ENCODE measurements at places on chromosomes 3 and 15.
A peak's percentile ranks its signal among the peaks of the same experiment; 100 is the strongest.

GRCh38 chr3:54573858-54574257, 354.0 kb downstream of the LRTM1 start:
- no peak for DNase-seq

DNA sequence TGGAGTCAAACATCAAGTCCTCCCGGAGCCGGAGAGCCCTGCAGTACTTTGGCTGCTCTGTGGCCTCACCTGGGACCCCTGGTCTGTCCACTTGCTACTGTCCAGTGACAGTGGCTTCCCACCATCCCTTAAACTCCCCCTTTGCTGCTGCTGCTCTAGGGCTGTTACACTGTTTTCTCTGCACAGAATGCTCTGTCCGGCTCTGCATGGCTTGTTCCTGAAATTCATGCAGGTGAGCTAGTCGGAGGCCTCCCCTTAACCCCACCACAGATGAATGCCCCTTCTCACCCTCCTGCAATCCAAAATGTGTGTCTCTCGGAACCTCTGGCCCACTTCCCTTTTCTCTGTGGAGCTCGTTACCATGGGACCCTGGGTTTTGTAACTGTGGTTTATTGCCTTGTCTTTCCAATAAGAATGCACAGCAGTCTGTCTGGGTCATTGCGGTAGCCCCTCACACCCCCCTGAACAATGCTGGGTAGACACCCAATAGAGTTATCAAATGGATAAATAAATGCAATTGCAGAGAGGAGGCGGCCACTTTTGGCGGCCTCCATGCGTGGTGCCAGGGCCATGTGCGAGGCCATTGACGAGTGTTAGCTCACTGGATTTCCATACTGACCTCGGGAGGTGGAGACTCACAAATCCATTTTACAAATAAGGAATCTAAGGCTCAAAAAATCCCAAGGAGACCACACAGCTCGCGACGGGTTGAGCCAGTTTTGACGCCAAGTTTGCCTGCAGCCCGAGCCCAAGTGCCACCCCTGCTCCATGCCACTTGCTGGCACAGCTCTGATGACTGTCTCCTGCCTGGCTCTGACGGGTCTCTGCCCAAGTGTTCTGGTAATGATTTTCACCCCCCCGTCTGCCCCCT, 48.5 kb downstream of the RGMA start:
- DNase-seq, result no peak

- DNase-seq, result no peak
Observed at GRCh38 chr15:97815835-97816234, 144.7 kb upstream of the ARRDC4 start.

GRCh38 chr15:91751611-91752010, 101.9 kb upstream of the SLCO3A1 start:
- no peak for DNase-seq

DNA sequence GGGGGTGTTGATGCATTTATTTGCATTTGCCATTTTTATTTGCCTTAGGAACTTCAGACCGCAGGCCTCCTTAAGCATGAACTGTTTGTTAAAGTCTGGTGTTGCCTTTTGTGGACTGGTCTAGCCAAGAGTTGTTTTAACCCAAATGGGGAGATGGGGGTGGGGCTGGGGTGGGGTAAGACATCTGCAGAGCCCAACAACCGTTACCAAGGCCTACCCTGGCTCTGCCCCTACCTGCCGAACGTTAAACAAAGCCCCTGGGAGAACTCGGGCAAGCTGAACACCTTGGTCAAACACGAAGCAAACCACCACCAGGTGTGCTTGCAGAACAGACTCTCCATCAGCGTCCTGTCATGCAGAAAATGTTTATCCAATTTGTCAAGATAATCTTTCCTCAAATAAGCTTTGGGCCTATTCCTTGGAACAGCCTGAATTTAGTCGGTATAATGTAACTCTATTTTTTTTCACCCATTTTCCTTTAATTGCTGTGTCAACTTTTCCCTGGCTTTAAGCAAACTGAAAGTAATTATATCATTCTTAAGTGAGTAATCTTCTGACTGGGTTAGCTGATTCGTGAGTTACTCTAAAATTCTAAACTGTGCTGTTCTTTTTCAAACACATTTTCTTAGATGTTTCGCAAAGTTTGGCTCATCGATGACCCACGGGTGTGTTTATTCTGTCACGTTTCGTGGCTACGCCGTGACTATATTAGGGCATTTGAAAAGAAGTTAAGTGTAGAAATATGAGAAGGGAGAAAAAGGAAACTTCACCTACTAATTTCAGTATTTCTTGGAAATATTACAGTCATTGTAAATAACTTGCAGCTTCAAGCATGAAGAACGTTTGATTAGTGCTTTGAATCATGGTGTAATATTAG, 127.6 kb downstream of the SOX2 start:
- DNase-seq, result no peak

DNA sequence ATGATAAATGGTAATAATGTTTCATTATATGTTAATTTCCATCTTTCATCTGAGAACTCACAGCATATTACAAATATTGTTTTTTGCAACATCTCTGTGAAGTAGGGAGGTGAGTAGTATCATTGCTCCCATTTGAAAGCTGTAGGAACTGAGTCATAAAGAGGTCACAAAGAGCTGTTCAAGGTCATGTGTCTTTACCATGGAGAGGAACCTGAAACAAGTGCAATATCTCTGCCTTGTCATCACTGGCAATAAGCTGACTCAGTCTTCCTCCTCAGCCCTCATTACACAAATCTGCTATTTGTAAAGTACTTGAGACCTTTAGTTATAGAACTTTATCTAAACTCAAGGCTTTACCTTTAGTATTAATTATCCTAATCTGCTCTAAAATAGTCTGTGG, 4.4 kb upstream of the ATP13A4 start:
- no peak for DNase-seq

- DNase-seq, result no peak
Observed at GRCh38 chr3:112138219-112138969, 5.3 kb upstream of the GCSAM start.

DNA sequence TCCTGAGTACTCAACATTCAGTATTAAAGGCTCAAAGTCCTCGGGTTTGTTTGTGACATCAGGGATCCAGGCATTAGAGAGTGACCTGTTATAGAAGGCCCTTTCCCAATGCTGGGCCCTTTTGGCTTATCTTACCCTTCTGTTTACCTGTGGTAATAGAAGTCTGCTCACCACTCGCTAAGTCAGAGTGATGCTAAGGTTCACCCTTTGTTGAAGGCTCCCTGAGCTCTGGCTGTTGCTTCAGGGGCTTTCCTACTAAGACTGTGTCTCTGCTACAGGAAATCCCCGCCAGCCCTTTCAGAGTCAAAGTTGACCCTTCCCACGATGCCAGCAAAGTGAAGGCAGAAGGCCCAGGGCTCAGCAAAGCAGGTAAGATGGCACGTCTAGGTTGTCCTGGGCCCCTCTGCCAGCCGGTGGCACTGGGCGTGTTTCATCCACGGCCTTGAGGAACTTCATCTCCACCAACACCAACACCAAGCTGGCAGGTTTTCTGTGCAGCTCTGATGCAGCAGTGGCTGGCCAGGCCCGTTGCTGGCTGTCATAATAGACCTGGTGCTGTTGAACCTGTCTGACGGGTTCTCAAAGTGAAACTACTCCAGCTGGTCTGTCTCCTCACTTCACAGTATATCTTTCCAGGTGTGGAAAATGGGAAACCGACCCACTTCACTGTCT, 99.1 kb downstream of the DNASE1L3 start:
- no peak for DNase-seq

DNA sequence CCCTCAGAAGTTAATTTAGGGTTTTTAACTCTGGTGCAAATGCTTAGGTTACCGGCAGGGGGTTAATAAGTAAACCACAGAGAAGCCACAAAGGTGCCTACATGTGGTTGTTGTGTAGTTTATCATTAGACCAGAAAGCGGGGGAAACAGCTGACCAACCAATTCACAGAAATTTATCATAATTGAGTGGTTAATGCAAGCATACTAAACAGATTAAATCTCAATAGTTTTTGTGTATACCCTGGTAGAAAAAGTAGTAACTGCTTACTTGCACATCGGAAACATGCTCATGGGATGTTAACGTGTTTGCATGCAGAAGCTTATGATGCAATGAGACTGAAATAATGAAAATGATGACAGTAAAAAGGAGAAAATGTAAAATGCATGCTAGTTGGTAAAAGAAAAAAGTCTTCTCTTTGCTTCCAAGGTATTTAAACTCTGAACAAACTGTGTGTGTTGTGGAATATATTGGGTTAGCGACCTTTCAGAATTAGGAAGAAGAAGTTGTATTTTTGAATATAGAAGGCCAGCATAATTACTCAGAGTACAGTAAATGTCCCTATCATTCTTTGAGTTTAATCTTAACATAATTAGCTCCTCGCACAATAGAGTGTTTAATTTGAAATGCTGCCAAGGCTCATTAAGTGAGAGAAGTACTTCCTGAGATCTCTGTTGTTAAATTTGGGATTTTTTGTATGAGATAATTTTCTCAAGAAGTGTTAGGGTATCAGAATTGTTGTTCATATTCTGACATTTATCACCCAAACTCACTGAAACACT, 316.2 kb downstream of the PTPRG start:
- DNase-seq, result no peak

DNA sequence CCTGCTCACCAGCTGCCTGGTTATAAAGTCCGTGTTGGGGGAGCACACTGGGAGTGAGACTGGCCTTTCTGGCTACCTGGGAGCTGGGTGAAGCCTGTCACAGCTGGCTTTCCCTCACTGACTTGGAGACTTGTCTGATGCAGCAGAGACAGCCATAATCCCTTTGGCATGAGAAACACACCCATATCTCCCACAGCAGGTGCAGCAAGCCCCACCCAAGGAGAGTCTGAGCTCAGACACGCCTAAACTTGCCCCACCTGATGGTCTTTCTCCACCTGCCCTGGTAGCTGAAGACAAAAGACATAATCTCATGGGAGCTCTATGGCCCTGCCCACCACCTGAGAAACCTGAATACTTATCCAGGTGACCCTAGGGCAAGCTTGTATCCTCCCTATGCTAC, 54.8 kb downstream of the NMD3 start:
- no peak for DNase-seq

DNA sequence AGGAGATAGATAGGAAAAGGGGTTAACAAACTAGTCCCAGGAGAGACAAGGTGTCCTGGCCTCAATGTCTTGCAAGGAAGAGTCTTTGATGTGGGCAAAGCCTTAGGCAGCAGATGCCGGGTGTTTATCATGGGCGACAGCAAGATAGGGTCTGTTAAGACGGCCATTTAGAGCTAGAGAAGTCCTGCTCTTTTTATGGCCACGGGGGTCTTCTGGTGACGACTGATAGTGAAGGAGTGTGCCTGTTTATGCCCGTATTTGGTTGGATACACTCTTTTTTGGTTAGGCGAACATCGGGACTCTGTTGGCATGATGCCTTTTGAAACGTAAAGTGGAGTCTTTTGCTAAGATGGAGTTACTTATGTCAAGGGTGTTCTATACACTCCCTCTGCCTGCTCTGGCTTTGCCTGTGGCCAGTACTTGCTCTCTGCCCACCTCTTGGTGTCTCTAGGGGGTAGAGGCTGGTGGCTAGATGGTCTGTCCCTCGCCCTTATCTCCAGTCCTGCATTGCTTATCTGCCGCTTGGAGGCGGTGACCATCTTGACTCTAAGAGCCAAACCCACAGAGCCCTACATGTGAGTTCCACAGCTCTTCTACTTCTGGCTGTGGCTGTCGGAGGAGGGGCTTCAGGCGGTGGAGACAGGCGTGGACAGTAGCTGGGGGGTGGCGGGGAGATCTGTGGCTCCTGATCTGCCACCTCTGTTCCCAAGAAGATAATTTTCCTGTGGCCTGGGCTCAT, 55.8 kb upstream of the ZBTB38 start:
- no peak for DNase-seq

GRCh38 chr15:78155355-78155939, 6.3 kb downstream of the IDH3A start:
- no peak for DNase-seq

GRCh38 chr3:11146773-11147660, 7.3 kb upstream of the HRH1 start:
- DNase-seq, result no peak

DNA sequence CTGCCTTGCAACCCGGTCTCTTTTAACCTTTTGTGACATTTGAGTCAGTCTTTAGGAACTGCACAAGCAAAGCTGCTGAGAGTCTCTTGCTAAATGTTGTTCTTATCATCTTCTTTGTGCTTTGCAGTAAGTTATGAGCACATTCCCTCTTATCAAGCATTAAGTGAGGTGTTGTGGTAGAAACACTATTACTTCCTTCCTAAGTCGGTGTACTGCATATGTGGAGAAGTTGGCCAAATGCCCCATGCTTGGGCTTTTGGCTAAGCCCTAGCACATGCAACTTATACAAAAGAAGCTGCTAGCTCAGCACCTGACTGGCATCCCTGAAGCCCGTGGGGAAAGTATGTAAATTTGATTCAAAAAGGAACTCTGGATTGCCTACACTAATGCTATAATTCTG, 136.5 kb upstream of the RBMS3 start:
- no peak for DNase-seq

- no peak for DNase-seq
Observed at GRCh38 chr15:55899537-55899936, 93.9 kb downstream of the NEDD4 start.

GRCh38 chr3:97464035-97464434, 300.5 kb upstream of the ARL6 start:
- DNase-seq, result no peak

GRCh38 chr3:152385761-152386160, 117.0 kb downstream of the MBNL1 start:
- no peak for DNase-seq

- no peak for DNase-seq
Observed at GRCh38 chr3:69104586-69104985, 17.8 kb downstream of the LMOD3 start.

- DNase-seq, result peak; percentile 36
Observed at GRCh38 chr15:62378772-62379498, 213.8 kb upstream of the C2CD4B start.

DNA sequence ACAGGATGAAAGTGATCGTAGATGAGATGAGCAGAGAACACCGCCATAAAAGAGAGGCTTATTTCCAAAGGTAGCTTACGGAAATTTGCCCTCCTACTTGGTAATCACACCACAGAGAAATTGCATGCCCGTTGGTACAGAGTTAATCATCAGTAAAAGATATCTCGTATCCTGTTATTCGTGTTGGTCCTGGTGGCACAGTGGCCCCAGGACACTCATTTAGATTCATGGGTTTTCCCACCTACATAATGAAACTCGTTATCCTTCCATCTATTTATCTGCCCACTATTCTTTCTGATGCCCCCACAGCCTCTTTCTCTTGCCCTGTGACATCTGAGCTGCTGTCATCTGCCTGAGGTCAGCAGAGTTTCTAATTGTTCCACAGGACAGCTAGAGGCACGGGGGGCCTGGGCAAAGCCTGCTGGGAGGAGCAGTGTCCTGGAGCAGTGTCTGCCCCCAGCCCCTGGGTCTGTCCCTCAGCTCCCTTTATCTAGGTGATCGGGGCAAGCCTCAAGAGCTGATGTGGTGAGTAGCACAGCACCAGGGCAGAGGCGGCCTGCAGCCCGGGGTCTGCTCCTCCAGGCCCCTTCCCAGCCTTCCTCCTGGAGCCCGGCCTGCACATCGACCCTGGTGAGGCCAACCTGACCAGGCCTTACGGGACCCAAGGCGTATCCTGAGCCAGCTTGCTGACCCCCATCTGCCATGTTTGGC, 42.2 kb downstream of the PXYLP1 start:
- DNase-seq, result no peak

GRCh38 chr15:27672537-27672936, 426.6 kb downstream of the OCA2 start:
- no peak for DNase-seq

GRCh38 chr3:57910990-57911389, 97.2 kb upstream of the FLNB start:
- no peak for DNase-seq
